ENCODE measurements at places on chromosomes 1 and 21.
A peak's percentile ranks its signal among the peaks of the same experiment; 100 is the strongest.

- DNase-seq = no peak
Observed at GRCh38 chr1:164675342-164675904, 116.4 kb downstream of the PBX1 start.

GRCh38 chr1:234881893-234882771 lies 246.5 kb downstream of the TOMM20 start:
- peak; percentile 54 for DNase-seq

DNA sequence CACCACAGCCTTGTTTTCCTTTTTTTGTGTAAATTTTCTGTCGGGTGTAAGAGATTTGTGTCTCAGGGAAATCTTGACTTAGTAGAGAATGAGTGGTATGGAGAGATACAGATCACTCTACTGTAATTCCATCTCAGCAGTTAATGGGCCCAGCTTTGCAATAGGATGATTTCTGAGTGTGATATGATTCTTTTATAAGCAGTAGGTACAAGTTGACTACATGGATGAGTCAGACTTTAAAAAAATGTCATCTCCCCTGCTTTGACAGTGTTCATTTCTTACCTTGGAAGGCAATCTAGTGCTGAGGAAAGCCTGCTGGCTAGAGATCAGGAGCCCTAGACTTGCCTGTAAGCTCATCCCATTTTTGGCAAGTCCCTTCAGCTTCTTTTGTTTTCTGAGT lies 261.9 kb downstream of the RYR2 start:
- DNase-seq = no peak

DNA sequence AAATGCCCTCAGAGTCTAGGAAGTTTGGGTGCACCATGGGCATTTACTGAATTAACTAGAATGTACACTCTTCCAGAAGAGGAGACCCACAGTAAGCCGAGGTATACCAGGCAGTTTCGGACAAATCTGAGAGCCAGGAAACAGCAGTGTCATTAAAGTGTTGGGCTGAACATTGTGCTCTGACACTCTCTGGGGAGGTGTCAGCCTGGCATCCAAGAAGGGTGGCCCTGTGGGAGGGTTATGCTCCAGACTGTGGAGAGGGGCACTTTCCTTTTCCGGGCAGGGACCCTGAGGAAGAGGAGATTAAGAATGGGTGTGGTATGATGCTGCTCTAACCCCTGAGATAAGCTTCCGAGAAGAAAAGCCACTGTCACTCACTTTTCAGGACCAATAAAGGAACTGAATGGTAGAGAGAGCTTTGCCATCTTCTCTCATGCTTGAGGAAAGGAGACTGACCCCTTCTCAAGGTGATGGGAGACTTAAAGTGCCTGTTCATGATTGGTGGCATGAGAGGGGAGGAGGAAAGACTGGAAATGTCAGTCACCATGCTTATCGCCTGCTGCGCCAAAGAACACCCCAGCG lies 98.2 kb downstream of the UCK2 start:
- DNase-seq = no peak

DNA sequence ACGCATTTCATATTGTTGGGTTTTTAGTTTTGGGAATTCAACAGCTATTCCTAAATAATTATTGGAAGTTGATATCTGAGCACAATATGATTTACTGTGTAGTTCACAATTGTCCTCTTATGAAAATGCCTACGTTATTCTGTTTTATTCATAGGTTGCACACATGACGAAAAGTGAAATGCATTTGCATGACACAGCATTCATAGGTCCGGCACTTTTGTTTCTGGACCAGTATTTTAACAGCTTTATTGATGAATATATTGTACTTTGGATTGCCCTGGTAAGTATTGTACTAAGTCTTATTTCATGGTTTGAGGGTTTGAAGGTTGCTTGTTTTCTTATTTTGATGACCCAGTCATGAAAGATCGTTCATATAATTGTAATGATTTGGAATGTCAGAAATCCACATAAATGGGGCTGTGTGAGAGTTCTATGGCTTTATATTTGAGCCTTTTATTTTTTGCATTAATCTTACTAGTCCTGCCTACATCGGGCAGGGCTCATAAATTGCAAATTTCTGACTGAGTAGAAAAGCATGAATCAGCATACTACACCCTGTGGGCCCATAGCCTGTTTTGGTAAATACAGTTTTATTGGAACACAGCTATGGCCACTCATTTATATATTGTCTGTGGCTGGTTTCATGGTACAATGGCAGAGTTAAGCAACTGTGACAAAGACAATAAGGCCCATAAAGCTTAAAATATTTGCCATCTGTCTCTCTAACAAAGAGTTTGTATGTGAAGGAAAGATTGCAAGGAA lies 17.0 kb downstream of the DENND2D start:
- DNase-seq = no peak

Measured in activated CD8-positive, alpha-beta memory T cell treated with anti-CD3 and anti-CD28 coated beads, Interleukin-2, amount 10 ng/mL, durations not matched to agents 7 days and 5 days (primary cell).